ENCODE measurements at places on chromosomes 7 and 10.
A peak's percentile ranks its signal among the peaks of the same experiment; 100 is the strongest.

DNA sequence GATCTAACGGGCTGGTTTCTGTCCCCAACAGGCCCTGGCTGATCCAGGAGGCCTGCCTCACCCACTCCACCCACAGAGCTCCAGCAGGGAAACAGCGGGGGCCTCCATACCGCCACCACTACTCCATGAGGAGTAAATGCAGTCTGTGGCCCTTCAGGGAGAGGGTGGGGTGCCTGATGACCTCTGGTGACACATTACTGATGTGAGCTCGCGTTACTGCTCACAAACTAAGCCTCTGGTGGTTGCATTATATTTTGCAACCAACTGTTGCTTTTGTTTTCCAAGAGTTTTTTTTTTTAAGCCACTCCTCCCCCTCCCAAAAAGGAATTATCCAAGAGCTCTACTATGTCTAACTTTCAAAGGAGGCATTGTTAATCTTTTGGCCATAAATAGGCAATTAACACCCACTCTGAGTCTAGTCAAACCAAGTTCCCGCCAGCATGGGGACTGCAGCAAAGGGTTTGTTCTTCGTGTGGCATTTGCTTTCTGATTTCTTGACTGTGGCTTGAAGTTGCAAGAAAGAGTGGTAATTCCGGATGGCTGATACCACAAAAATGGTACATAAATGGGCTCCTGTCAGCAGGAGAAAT, 72.6 kb downstream of the FAM53B start:
- no peak for DNase-seq

DNA sequence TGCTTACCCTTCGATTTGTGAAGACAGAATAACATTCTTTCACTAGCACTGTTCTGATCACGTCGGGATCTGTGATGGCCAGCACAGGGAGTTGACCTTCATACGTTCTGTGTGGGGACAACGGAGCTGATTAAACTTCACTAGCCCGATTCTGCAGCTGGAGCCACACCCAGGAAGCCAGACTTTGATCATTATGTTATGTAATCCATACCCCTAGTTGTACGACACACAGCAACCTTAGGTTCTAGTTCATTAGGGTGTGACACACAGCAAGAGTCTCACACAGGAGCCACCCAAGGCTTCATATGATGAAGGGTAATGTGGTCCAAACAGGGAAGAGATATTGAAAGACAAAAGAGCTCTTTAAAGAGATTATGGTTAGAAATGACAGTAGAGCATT, 7.2 kb downstream of the CYP3A5 start:
- DNase-seq, result no peak

DNA sequence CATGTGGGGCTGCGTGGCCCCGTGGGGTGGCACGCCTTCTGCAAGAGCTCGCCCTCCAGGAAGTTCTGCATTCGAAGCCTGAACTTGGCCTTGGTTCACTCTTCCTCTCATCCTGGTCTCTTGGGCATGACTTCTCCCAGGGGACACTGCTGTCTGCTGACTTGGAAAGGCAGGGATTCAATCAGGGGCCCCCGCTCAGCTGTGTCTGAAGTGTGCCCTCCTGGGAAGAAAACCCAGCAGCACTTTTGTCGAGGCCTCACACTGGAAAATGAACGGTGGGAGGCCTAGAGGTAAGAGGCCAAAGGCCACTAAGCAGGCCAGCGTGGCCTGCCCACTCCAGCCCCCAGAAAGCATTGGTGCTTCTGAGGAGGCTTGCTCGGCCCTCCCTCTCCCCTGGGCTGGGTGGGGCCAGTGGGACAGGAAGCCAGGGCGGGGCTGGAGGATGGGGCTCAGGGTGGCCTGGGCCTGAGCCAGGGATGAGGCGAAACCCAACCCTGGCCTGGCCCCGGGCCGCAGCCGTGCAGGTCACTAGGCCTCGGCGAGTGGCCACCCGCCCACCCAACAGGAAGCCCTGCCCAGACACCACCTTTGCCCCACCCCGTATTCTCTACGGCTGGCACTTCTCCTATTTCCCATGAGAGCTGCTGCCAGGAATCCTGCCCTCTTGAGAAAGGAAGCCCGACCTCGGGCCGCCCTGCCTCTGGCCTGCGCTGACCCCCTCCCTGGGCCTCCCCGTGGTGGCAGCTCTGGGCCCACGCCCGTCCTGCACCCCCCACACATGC, 81.1 kb downstream of the ZMIZ1 start:
- peak; percentile 93 for DNase-seq

DNA sequence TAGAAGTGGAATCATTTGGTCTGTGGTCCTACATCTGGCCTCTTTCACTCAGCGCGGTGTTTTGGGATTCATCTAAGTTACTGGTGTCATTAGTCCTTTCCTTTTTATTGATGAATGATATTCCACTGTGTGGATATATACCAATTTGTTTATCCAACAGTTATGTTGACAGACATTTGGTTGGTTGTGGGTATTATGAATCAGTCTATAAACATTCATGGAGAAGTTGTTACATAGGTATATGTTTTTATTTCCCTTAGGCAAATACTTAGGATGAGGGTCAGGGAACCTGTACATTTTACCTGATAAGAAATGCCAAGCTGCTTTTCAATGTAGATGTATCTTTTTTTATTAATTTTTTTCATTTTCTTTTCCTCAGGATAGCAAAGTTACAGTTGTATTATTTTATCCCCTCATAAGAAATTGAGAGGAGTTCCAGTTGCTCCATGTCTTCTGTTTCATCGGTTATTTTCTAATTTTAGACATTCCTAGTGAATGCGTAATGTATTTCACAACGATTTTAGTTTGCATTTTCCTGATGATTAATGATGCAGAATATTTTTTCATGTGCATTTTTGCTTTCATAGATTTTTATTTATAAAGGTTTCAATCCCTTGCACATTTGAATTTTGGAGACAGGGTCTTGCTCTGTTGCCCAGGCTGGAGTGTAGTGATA, 203.8 kb upstream of the SH2B2 start:
- peak; percentile 22 for DNase-seq

GRCh38 chr10:33743429-33743857, 409.0 kb upstream of the NRP1 start:
- no peak for DNase-seq

- DNase-seq, result peak; percentile 71
These were observed 145.4 kb downstream of the LRRC4 start for GRCh38 chr7:127885843-127886242.

- no peak for DNase-seq
These were observed 27.2 kb upstream of the NCAPG2 start for GRCh38 chr7:158731761-158732160.

DNA sequence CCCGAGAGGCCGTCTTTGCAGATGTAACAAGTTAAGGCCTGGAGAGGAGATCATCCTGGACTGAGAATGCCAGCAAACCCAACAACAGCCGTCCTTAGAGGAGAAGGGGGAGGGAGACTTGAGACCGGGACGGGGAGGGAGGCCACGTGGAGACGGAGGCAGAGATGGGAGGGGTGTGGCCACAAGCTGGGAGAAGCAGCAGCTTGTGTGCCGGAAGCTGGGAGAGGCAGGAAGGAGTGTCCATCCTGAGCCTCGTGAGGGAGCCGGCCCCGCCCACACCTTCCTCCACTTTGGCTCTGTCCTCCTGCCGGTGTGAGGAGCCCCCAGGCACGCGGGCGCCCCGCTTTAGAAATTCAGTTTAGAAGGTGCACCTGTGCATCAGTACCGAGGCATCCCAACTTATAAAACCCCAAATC, 95.7 kb downstream of the DNAJB6 start:
- peak; percentile 87 for DNase-seq

DNA sequence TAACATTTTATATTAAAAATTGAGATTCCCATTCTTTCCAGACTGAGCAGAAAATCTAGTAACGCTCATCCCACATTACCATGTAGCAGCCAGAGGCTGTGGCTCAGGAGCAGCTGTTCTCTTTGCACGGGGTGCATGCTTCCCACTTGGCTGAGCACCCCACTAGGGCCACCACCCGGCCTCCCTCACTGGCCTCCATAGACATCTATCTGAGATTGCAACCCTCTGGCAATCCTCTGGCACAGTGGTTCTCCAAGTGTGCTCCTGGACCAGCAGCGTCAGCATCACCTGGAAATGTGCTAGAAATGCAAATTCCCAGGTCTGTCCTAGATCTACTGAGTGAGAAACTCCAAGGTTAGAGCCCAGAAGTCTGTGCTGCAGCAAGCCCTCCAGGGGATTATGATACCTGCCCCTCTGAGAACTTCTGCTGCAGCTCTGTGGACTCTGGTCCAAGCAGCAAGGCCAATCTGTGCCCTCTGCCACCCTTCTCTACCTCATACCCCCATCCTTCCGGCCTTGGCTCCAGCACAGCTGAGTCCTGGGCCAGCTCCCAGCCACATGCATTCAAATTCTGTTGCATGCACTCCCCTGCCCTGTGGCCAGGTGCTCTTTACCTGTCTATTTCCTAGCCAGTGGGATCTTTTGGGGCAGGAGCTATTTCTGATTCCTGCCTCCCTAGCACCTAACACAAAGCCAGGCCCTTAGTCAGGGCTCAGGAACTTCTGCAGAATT, 301.5 kb downstream of the GRID1 start:
- DNase-seq, result no peak
